GM23338 (cell line): ENCODE measurements at places on chromosomes 2 and 18. TPM values are rescaled to one million over a fixed set of nuclear protein-coding genes. Genes with fewer than 3 reads are reported as not detected.

Gene ZNG1B
- total RNA-seq: 42.5 and 47.1 TPM in 2 replicates

Gene SLC16A14
- 2.7 and 4.0 TPM in 2 replicates for total RNA-seq

Gene IKZF2
- 3.1 and 10.1 TPM in 2 replicates for total RNA-seq

Gene ABCG8
- total RNA-seq: 0.31 and 0.35 TPM in 2 replicates

Gene CLEC4F
- total RNA-seq: not detected in 2 replicates

DNA sequence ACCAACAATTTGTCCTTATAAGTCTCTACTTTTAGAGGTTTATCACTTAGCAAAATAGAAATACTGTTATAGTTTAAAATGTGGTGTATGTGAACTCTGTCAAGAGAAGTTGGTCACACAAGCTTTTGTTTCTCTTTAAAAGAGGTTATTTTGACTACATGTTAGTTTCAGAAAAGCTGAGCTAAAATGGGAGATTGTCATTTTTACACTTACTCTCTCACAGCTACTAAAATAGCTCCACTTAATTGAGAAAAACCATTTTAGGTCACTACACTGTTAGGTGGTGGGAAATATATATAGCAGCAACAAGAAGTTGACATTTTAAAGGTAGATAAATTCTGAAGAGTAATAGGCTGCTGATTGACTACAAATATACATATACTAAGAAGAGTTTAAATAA, 161.5 kb upstream of the KCNJ3 start:
- no peak overlapping the region for H3K27ac ChIP-seq
- no peaks in the 10 kb centered on the region for H3K36me3 ChIP-seq
- H3K4me3 ChIP-seq: no peak overlapping the region
- H3K27me3 ChIP-seq: no peaks in the 10 kb centered on the region
- H3K4me1 ChIP-seq: peaks cover 17% of the 10 kb centered on the region
- DNase-seq: no peak

DNA sequence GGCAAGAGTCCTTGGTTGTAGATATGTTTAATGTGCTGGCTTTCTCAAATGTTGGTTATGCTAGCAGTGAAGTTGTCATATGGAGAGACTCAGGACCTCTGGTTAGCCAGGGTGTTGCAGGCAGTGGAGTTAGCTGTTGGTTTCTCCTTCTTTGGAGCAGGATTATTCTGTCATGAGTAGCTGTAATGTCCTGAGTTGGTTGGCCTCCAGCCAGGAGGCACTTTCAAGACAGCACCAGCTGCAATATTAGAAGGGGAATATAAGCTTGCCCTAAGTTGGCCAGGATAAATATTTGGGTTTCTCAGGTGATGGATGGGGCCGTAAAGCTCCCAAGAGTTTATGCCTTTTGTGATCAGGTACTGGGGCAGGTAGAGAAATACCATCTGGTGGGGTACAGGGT, 65.5 kb downstream of the MSTN start:
- H3K27ac ChIP-seq: no peak overlapping the region
- no peaks in the 10 kb centered on the region for H3K27me3 ChIP-seq
- no peak overlapping the region for H3K4me3 ChIP-seq
- 0 out of 2 replicates have a peak, but pooled peaks cover 13% of the 10 kb centered on the region for H3K36me3 ChIP-seq
- DNase-seq: no peak

DNA sequence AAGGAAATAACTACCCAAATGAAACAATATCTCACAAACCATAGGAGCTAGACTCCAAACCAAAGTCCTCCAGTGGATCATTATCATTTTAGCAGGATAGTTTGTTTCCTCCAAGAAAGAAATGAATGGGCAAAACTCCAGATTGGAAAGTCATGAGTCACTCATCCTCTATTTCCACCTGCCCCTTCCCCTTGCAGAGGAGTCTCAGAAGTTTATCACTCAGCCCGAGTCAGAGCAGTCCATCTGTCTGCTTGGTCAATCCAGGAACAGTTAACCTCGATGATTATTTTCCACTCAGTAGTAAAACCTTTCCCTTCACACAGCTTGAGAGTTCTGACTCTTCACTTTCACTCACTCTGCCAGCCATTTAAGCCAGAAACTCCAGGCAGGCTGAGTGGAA, 462.2 kb downstream of the BCL11A start:
- H3K27ac ChIP-seq: no peak overlapping the region
- H3K4me1 ChIP-seq: peaks cover 12% of the 10 kb centered on the region; the same call in 1 of the 2 replicates
- H3K36me3 ChIP-seq: no peaks in the 10 kb centered on the region
- H3K27me3 ChIP-seq: no peaks in the 10 kb centered on the region
- H3K4me3 ChIP-seq: no peak overlapping the region

- H3K4me1 ChIP-seq: peaks cover 18% of the 10 kb centered on the region
- H3K36me3 ChIP-seq: no peaks in the 10 kb centered on the region
- H3K27me3 ChIP-seq: no peaks in the 10 kb centered on the region
- no peak for DNase-seq
- H3K4me3 ChIP-seq: no peak overlapping the region
These were observed 90.3 kb upstream of the BCL2L11 start for GRCh38 chr2:111030260-111030891.

- no peaks in the 10 kb centered on the region for H3K27me3 ChIP-seq
- no peak overlapping the region for H3K27ac ChIP-seq
- no peaks in the 10 kb centered on the region for H3K4me1 ChIP-seq
- H3K36me3 ChIP-seq: no peaks in the 10 kb centered on the region
- no peak overlapping the region for H3K4me3 ChIP-seq
These were observed 51.5 kb upstream of the NXPH2 start for GRCh38 chr2:138831691-138832090.

DNA sequence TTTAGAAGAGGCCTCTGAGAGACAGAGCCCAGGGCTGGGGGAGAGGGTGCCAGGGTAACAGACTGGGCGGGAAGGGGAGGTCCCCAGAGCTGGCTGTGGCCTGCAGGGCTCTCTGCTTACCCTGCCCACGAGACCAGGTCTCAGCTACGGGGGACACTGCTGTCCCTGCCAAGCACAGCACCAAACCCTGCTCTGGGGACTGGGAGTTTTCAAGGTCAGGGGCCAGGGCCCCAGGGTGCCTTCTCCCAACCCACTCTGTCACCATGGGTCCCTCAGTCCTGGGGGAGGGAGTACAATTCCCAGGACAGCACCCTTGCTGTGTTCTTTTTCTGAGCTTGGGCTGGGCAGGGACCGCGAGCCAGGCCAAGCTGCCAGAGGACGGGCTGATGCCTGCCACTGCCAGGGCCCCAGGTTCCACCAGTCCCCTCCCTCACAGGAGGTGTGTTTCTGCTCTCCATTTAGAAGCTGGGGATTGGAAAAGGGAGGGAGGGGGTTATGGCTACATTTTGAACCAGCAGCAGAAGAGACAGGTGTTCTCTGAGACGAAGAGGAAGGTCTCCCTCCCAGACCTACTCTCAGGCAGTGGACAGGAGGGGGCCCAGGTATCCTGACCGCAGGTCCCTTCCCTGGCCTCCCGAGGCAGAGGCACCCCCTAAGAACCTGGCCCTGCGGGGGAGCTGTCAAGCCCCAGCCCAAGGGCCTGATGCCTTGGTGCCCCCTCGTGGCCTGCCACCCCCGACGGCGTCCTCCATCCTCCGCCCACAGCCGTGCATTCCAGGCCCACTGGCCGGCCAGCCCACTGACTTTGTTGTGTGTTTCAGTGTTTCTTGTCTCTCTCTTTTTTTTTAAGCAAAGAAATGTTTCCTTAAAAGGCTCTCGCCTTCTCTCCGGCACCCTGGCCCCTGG, 80.4 kb downstream of the TNS1 start:
- no peaks in the 10 kb centered on the region for H3K36me3 ChIP-seq
- H3K4me1 ChIP-seq: peaks cover 42% of the 10 kb centered on the region
- no peak overlapping the region for H3K4me3 ChIP-seq
- H3K27ac ChIP-seq: no peak overlapping the region
- no peaks in the 10 kb centered on the region for H3K27me3 ChIP-seq
- DNase-seq: no peak

DNA sequence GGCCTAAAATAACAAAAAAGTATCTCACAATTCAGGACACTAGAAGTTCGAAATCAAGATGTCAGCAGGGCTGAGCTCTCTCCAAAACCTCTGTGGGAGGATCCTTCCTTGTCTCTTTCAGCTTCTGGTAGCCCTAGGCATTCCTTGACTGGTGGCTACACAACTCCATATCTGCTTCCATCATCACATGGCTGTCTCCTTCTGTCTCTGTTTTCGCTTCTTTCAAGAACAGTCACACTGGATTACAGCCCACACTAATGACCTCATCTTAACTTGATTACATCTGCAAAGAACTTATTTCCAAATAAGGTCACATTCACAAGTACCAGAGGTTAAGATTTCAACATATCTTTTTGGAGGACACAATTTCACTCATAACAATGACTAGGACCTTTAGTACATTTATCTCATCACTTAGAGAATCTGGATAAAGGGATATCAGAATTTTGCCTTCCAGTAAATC, 275.2 kb downstream of the IRS1 start:
- DNase-seq: no peak
- no peaks in the 10 kb centered on the region for H3K27me3 ChIP-seq
- no peak overlapping the region for H3K4me3 ChIP-seq
- no peaks in the 10 kb centered on the region for H3K4me1 ChIP-seq
- no peaks in the 10 kb centered on the region for H3K36me3 ChIP-seq
